Right atrium auricular region (tissue), 2 donors: ENCODE measurements at places on chromosomes 4 and X.

- DNase-seq: no peak
Observed at GRCh38 chr4:83282049-83282535, 2.5 kb downstream of the COQ2 start.

GRCh38 chr4:128665514-128665913, 144.0 kb upstream of the JADE1 start:
- no peak for DNase-seq

- DNase-seq: no peak
Observed at GRCh38 chrX:31279359-31279758, 207.5 kb upstream of the FTHL17 start.

DNA sequence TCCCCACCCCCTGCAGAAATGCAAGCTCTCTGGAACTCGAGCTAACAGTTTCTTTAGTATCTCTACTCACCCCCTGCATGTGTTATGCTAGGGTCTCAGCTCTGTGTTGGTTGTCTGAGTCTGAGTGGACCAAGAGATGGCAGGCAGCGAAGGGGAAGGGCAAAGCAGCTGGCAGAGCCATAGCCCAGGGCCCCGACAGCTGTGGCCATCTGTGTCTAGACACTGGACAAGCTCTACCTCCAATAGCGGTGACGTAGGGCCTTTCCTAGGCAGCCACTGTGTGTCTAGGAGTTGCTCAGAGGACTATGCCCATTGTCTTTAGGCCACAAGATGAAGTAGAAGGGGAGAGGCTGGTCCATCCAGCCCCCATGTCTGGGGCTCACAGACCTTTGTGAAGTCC, 79.2 kb downstream of the EFNB1 start:
- no peak for DNase-seq

GRCh38 chrX:9336456-9336855, 128.4 kb upstream of the TBL1X start:
- DNase-seq: no peak

DNA sequence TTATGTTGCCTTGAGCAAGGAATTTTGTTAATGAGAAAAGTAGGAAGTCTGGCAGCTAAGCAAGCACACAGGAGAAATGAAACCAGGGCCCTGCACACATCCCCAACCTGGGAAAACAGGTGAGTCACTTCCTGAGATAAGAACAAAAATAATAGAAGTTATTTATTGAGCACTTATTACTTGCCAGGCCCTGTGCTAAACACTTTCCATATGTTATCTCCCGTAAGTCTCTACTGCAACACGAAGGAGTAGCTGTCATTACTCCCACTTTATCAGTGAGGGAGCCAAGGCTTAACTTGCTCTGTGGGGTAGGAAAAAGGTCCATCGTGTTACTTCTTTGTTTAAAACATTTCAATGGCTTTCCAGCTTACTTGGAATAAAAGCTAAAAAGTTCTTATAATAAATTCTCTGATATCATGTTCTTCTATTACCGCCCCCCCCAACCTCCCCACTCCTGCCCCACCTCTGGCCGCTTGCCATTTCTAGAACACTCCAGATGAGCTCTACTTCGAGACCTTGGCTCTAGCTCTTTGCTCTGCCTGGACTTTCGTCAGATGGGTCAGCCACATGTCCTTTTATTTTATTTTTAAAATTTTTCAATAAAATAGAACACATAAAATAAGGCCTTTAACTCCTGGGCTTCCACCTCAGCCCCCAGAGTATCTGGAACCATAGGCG, 36.3 kb upstream of the PLAC8 start:
- no peak for DNase-seq

DNA sequence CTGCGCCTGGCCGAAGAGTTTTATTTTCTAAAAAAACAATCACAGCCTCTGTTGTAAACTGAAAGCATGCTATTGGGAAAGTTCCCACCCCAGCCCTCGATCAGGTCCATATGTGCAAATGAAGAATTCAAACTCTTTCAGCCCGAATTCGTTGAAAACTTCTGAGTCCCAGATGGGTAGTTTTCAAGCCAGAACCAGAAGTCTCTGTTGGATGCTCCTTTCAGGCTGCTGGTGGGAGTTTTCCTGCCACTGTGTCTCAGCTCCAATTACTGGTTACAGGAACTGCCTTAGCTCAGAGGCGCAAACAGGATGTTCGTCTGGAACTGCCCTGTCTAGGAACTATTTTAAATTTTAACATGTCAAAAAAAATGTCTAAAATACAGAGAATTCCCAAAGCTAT, 9.3 kb upstream of the ALG13 start:
- no peak for DNase-seq

GRCh38 chr4:110196871-110197528, 1.4 kb downstream of the ELOVL6 start:
- no peak for DNase-seq

DNA sequence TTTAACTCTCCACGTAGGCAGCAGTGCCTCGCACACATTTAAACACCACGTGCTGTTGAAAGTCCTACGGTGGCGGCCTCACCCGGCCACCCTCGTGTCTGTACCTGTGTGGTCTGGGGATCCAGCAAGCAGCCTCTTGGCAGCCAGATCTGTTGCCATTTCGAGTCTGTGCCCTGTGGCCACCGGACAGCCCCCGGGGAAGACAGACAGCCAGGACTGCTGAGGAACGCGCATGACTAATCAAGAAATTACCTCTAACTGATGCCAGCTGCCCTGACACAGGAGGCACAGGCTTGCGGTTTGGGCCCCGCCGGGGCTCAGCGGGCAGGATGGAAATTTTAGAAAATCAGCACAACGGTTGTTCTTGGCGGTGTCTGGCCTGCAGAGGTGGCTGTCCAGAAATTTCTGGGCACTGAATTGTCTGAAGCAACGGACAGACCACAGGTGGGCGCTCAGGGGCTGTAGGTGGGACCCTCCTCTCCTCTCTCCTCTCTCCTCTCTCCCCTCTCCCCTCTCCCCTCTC, 15.6 kb upstream of the ASMTL start:
- DNase-seq: peak; percentile 57

GRCh38 chrX:153649178-153649914, 2.3 kb downstream of the DUSP9 start:
- DNase-seq: no peak

DNA sequence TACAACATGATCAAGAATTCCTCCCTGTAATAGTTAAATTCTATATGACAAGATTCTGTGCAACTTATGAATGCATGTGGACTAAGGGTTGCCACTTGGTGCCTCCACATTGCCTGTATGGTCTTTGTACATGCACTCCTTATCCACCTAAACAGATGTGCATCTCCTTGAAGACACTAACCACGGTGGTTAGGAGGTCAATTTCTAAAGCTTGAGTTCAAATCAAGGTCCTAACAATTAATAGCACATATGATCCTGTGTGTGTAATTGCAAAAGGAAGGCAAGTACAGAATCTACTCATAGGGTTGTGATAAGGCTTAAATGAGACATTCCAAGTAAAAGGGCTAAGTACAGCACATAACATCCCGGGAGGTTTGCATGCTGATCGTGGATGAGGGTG, 1.5 kb upstream of the IL21 start:
- no peak for DNase-seq

- no peak for DNase-seq
Observed at GRCh38 chr4:41215155-41215554, 813 bp upstream of the APBB2 start.

- no peak for DNase-seq
Observed at GRCh38 chr4:10521424-10521823, 64.2 kb upstream of the ZNF518B start.

DNA sequence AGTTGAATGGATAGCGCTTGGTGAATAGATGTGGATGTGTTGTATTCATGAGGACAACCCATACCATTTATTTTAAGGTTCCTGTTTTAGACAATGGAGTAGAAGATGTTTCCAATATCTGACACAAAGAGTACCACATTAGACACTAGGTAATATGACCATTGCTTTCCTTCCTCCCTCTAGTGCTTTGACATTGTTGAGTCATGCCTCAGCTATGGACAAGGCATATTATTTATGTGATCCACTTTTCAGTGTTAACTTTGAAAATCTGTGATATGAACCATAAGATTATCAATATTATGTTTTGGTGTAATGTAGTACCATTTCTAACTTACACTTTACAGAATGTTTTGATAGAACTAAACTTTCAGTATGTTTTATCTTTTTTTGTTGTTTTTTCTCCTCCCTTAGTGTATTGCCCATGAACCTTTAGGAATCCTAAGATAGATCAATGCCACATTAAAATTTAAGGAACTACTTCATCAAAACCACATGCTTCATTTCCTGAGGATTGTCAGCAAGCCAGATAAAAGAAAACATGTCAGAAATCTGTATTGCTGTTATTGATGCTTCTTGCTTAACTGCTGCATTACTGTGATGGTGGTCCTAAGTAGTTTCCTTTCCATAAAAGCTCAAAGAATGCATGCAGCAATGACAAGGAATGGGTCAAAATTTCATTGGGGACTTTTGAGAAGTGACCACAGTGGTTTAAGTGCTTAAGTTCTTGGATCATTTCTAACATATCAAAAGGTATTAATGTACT, 105.0 kb downstream of the PCDH7 start:
- DNase-seq: no peak

DNA sequence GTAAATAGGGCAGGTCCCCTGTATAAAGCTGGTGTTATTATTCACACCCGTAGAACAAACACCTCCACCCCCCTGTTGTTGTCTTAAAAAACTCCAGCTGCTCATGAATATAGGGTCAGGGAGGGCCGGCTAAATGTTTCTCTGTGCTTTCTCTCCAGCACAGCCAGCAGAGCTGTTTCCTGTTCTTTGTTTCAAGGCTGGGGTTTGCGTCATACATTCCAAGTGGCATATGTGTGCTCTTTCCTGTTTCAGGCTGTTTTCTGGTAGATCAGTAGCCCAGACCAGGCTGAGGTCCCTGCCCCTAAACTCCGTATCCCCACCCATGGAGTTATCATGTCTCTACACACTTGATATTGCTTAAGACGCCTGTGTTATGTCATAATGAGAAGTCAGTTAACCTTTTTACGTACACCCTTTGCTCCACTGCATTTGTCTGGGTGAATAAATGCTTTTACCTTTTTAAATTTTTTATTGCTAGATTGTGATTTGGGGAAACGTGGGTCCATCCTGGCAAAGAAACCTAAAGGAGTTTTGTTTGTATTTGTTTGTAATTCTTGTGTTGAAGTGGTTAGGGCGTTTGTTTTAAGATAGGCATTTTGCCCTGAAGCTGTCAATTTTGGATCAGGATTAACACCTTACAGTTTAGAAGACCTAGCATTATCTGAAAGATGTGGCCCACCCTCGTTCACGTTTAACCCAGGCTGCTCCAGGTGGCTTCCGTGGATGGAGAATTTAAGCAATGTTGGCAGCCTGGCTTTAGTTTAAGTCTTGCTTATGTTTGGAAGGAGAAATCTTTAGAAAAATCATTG, 3.3 kb downstream of the KLF3 start:
- DNase-seq: peak; percentile 96

DNA sequence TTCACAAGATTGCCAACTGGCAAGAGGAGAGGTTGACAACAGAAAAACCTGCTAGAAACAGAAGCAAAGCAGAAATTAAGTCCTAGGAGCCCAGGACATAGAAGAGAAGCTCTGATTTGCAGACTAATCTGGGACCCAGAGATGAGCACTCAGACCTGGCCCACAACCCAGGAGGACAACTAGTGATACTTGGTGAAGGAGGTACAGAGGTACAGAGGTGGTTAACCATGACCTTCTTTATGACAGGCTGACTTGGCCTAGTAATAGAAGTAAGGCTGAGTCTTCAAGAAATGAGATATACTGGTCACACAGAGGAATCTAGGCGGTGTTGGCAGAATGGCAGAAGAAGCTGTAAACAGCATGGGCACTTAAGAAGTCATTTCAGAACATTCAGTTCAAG, 43.6 kb downstream of the ANXA5 start:
- DNase-seq: no peak

DNA sequence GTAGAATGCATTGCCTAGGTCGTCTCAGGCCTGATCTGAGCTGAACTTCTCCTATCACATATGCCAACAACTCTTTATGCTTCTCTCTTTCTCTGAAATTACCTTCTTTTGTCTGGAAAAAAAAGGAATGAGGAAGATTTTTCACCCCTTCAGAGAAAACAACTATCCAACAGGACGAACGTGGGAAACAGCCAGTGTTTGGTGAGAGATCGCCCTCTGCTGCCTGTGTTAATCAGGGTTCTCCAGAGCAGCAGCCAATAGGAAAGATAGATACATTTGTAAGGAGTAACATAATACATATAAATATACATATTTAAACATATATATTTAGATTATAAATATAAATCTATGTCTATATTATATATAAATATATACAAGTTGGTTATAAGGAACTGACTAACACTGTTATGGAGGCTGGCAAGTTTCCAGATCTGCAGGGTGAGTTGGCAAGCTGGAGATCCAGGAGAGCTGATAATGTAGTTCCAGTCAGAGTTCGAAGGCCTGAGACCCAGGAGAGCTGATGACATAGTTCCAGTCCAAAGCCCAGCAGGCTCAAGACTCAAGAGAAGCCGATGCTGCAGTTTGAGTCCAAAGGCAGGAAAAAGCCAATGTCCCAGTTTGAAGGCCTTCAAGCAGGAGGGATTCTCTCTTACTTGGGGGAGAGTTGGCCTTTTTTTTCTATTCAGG, 13.3 kb downstream of the CETN2 start:
- no peak for DNase-seq

DNA sequence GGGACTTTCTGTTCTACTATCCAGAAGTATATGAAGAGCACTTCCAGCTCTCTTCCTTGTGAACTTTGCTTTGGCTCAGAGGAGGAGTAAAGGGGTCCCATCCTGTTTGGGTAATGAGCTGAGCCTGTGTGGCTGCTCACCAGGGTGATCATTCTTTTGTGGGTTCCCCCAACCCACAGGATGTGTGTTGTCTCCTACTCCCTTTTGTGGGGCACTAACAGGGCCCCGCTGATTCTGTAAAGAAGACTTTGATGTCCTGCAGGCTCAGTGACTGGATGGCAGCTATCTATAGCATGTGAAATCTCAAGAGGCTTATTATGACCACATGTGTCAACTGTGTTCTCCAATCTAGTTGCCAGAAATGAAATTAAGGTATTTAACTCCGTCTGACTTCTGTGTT, 40.8 kb downstream of the ZNF518B start:
- no peak for DNase-seq

DNA sequence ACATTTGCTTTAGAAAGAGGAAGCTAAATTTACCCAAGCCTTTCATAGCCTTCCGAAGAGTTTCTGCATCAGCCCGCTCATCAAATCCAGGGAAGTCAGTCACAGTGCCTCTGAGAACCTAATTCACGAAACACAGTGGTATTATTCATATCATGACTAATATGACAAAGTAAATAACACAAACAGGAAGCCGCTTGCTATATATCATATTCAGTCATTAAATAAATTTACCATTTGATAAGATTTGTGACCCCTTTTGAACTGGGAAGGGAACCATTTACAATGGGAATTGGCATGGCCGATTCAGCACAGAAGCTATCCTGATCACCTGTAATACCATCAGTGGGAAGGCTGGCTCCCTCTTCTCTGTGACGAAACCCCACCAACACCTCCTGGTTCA, 10.5 kb downstream of the ANXA5 start:
- DNase-seq: no peak

GRCh38 chrX:72025236-72025770, 106.4 kb downstream of the RTL5 start:
- DNase-seq: peak; percentile 38
